CD4-positive, alpha-beta memory T cell (primary cell): ENCODE measurements at places on chromosomes 13 and 19.

DNA sequence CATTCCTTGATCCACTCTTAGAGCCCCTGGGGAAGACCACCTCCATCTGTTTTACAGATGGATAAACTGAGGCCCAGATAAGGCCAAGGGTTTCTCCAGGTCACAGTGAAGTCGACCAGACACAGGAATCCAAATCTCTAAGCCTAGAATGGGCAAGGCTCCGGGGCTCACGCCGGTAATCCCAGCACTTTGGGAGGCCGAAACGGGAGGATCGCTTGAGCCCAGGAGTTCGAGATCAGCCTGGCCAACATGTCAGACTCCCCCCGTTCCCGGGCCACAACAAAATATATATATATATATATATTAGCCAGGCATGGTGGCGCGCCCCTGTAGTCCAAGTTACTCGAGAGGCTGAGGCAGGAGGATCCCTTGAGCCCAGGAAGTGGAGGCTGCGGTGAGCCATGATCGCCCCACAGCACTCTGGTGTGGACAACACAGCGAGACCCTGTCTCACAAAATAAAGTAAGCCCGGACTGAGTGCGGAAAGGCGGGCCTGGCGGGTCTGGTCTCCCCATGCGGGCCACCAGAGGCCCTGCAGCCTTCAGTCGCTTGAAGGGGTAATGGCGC is 615 bp upstream of the RPL13A start:
- no peak for DNase-seq

GRCh38 chr19:50264483-50265186 is 61.2 kb downstream of the MYH14 start:
- no peak for DNase-seq

DNA sequence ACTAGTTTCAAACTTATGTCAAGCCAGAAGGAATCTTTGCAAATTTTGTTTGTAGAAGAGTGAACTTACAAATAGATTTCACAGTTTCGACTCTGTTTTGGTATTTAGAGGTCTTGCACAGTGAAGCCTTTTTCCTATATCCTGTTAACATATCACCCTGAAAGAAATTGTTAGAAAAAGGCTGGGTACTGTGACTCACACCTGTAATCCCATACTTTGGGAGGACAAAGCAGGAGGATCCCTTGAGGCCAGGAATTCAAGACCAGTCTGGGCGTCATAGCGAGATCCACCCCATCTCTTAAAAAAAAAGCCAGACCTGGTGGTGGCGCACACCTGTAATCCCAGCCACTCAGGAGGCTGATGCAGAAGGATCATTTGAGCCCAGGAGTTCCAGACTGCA is 224.0 kb downstream of the GGACT start:
- DNase-seq: no peak

DNA sequence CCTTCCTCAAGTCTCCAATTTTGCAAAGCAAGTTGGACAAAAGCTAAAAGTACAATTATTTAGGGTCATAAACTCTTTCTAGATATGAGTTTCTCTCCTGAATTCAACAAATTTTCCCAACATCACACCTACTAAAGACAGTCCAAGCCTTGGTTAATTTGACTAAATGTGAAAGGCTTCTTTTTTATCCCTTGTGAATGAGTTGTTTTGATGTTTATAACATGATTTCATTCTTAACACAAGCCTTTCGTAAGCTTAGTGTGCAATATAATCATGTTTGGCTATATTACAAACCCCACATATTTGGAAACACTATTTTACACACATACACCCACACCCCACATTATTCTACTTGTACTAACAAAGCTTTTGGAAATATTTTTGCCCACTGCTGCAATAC is 57.3 kb downstream of the ZC3H13 start:
- DNase-seq: no peak

- no peak for DNase-seq
These were observed 747.4 kb downstream of the UQCRFS1 start for GRCh38 chr19:28465371-28466086.

DNA sequence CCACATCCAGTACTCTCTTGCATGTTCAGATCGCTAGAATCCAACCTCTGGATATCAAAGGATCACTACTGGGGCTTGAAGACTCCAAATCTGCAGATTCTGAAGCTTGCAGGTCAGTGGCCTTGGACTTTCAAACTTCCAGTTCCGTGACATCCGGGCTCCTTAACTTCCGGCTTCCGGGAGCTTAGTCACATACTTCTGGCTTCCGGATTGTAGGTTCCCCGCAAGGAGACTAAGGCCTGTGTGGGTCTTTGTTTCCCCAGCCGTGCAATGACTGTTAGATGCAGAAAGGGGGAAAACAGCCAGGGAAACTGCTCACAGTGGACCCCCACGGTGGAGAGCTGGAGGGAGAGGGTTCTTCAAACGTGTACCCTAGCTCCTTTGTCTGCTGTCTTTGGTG is 41.4 kb downstream of the ZNF333 start:
- no peak for DNase-seq

DNA sequence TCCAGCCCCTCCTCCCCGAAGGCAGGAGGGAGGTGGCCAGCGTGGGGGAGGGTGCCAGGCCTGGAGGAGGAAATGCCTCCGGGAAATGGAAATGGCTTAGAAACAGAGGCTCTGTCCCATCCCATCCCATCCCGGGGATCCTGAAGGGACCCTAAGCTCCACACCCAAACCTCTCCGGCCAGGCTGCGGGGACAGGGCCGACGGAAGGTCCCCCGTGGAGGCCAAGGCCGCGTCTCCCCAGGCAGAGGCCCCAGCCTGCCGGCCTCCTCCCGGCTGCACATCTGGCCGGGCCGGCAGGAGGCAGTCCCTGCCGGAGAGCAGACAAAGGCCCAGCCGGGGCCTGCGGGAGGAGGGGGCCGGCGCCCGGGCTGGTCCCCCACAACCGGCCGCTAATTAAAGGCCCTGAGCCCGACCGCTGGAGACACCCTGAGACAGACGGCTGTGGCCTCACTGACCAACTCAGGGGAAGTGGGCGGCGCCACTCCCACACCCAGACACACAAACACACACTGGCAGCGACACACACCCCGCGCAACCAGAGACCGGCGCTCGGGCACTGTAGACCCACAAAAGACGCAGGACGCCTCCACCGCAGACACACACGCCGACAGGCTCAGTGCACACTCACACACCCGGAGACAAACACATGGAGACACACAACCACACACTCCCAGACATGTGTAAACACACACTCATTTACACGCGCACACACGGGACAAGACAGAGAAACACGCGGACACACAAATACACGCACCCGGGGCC is 1.1 kb downstream of the ADAMTS10 start:
- no peak for DNase-seq

DNA sequence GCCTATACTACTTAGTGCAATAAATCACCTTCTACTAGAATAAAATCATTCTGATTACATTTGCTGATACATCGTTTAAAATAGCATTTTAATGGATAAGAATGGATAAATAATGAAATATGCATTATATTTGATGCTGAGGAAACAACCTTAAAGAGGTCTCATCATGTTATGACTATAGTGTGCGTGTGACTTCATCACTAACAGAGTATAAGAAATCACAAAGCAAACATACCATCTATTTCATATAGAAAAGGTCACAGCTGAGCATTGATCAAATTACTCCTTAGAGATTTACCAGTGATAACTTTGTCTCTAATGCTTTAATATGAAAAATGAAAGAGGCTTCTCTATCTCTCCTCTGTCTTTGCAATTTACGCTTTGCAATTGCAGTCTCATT is 1620.3 kb upstream of the SLC10A2 start:
- no peak for DNase-seq

GRCh38 chr19:16175954-16176353 is 2.6 kb upstream of the CIB3 start:
- no peak for DNase-seq
